ENCODE measurements at places on chromosomes 6 and 20. TPM values are rescaled to one million over a fixed set of nuclear protein-coding genes. Genes with fewer than 3 reads are reported as not detected.
A peak's percentile ranks its signal among the peaks of the same experiment; 100 is the strongest.

- peak; percentile 41 for DNase-seq
These were observed 58.7 kb upstream of the SLC2A12 start for GRCh38 chr6:134111062-134111677.

GRCh38 chr6:82348130-82348529 is 15.5 kb upstream of the TPBG start:
- no peak for DNase-seq

GRCh38 chr6:6701864-6702263 is 113.3 kb downstream of the LY86 start:
- peak; percentile 91 for DNase-seq

DNA sequence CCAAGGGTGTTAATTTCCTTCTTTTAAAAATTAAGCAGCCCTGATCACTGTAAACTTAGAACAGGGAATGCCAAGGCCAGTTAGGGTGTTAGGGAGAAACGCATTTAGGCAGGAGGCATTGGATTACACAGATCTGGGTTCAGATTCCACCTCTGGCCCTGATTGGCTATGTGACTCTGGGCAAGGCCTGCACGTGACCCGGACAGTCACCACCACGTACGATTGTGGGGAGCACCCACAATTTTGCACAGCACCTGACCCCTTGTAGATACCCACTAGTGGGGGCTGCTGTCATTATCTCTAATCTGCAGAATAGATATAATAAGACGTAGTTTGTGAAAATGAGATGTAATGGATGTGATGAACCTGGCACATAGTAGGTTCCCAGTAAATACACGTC is 59.5 kb upstream of the ZNFX1 start:
- no peak for DNase-seq

DNA sequence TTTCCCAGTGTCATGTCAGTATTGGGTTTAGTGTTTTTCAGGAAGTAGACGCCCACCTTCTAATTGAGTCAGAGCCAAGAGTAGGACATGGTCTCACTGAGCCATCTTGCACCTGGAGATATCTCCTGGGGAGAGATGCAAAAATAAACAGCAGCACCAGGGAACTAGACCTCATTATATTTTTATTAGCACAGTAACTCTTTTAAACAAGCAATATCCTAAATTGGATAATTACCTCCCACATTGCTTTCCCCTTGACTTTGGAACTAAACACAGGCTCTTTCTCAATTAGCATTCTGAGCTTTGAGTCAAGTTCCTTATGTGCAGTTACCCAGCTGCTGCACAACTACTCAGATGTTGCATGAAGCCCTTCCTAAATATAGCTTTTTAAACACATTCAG is 175.4 kb downstream of the IBTK start:
- DNase-seq = peak; percentile 31

GRCh38 chr6:157058574-157058973 is 264.7 kb downstream of the TMEM242 start:
- DNase-seq = no peak

- no peak for DNase-seq
These were observed 17.7 kb upstream of the BAK1 start for GRCh38 chr6:33597551-33598322.

DNA sequence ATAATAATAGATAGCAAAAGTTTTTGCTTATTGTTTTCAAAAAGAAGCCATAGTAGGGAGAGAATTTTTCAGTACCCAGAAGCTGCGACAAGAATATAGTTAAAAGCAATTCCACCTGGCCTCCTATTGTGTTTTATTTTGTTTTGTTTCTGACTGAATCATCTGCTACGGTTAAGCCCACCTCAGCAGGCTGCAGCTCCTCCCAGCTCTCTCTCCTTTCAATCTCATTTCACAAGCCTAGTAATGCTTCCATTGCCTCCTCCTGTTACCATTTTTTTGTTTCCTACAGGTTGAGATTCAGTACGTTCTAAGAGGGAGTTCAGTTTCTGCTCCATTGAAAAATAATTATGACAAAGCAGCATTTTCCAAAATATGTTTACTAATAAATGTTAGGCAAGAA is 77.9 kb downstream of the PCSK2 start:
- DNase-seq = no peak

- DNase-seq = no peak
These were observed 38.4 kb downstream of the ZMYND8 start for GRCh38 chr20:47318027-47318585.

DNA sequence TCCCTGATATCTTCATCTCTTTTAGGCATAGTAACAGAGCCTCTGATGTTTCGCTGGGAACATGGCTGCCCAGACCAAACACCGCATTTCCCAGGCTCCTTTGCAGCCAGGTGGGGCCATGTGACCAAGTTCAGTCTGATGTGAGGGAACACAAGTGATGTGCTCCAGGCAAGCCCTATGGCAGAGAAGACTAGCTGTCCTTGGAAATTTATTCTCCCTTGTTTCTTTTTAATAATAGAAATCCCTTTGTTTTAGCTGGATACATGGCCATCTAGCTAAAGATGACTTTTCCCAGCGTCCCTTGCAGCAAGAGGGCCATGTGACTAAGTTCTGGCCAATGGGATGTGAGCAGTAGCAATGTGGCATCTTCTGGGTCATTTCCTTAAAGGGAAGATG is 30.8 kb downstream of the SLC2A10 start:
- no peak for DNase-seq

DNA sequence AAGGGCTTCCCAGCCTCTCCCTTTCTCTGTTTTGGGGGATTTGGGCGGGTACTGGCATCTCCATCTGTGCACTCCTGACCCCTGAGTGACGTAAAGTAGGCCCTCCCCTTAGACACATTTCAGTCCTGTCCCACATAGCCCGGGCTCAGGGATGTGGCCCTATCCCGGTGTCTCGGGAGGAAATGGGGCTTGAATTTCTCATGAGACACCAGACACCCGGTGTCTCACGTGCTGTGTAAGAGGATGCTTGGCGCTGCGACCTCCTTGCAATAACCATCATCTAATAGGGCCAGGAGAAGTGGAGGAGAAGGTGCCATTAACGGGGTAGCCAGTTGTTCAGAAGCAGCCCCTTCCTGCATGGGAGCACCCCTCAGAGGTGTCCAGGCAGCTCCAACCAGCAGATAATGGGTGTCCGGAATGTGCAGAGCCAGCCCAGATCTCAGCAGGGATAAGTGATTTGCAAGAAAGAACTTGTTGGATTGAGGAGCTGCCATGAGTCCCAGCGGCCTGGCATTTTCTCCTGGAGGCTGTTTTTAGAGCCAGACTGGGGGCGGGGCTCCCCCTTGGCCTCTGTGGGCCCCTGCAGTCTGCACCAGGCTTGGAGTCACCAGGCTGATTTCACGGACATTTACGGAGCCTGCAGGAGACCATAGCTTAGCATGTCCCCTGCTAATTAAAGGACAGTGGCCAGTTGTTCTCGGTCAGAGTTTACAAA is 372.0 kb downstream of the PREX1 start:
- DNase-seq = peak; percentile 32

DNA sequence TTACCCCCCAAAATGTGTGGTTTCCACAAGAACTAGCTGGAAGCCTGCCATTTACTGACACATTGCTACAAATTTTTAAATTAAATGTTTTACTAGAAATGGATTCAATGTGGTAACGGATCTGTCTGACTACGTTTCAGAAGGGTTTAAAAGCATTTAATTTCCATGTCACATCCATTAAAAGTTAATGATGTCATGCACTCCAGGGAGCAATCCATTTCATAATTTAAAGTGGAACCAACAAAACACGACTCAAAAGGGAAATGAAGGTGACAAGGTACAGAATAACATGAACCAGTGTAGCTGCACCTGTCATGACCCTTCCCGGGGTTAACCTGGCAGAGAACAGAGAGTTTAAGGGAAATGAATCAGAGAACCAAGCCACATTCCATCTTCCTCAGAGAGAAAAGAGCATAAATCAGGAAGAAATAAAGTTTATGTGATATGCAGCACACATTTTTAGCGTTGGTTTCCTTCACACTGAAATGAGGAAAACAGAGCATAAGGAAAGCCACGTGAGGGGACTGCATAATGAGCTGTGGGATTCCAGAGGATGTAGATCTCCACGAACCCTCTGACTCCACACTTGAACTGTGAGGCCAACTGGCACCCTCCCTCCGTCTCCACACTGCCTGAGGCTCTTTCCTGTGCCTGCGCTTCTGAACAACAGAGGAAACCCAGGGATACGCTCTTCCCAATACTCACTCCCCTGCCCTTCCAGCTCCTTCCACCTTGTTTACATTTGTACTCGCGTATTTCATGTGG is 170.3 kb upstream of the AHI1 start:
- peak; percentile 34 for DNase-seq

GRCh38 chr6:43705996-43706395 is 18.4 kb upstream of the MRPS18A start:
- no peak for DNase-seq

DNA sequence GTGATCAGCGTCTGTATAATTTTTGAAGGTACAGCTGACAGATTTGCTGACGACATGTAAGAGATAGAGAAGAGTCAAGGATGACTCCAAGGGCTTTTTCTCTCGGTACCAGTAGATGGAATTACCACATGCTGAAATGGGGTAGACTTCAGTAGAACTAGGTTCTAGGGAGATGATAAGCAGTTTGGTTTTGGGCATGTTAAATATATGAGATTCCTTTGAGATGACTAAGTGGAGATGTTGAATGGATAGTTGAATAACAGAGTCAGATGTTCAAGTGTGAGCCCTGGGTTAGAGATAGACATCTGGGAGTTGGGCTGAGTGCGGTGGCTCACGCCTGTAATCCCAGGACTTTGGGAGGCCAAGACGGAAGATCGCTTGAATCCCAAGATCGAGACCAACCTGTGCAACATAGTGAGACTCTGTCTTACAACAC is 50.0 kb downstream of the PHF20 start:
- DNase-seq = peak; percentile 37

DNA sequence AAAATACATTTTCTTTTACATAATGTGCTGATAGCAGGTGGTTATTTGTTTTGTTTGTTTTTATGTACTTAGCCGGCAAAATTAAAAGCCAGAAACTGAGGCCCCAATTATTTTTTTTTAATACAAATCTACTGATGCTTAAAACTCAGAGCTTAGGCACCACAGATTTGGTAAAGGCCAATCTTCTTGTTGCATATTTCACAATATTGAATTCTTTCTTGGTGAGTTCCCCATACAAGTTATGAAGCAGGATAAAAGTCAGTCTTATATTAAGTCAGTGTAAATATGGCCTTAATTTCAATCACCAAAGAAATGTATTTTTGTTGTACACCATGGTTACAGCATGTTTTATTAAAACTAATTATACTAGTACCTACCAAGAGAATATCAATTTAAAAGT is 16.3 kb upstream of the ZDHHC14 start:
- DNase-seq = no peak

GRCh38 chr6:144595266-144595665 is 310.1 kb downstream of the UTRN start:
- DNase-seq = no peak

DNA sequence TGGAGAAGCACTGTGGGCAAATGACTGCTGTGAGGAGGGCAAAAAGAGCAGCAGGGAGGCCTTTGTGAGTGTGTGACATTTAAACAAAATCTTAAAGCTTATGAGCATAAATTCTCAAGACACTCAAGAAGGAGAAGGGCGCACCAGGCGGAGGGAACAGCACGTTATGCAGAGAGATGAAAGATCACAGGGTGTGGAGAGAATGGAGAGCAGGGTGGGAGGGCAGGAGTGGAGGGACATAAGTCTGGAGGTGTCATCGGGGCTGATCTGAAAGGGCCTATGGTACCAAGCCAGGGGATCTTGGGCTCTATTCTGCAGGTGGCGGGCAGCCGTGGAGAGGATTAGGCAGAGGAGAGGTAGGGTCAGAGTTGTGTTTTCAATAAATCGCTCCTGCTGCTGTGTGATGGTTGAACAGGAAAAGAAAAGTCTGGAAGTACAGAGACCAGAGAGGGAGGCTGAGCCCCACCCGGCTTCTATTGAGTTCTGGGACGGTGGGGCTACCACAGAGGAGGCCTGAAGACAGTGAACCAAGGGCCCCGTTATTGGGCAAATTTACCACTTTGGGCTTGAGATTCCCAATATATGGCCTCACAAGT is 24.3 kb upstream of the DLGAP4 start:
- no peak for DNase-seq

DNA sequence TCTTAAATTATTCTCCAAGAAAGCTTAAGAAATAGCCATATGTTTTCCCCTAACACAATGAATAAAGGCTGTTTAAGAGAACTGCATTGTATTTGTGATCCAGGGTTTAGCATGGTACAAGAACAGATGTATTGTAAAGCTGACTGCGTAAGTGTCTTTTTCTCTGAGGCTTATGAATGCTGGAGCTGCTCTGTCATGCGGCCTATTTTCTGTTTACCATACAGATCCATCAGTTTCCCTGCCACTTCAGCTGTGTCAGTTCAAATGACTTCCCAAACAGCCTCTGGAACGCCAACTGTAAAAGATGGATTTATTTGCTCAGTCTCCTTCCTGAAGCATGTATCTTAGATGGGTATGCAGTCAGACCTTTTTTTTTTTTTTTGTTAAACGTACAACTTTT is 419.3 kb upstream of the HS3ST5 start:
- DNase-seq = no peak

Gene MYMX
- 219 TPM for total RNA-seq

Gene HAO1
- total RNA-seq = not detected

Gene SLC26A8
- not detected for total RNA-seq

Gene OOEP
- total RNA-seq = not detected

Gene CCN5
- 0.16 TPM for total RNA-seq

Gene SNAI1
- total RNA-seq = 0.72 TPM

Gene PLAGL2
- 3.5 TPM for total RNA-seq

Gene CPNE5
- 1.2 TPM for total RNA-seq

Gene DOP1A
- total RNA-seq = 31.6 TPM

Gene LY6G5C
- 2.7 TPM for total RNA-seq

Gene TGM3
- not detected for total RNA-seq

Data from myocyte (in vitro differentiated cells).